ENCODE measurements at places on chromosomes 6 and 20.

- DNase-seq: peak; percentile 76
Observed at GRCh38 chr6:99393698-99394531, at the start of gene COQ3. Gene COQ3, minus strand, starts transcription at chr6:99394195. Its CDS starts 16 bp downstream, at chr6:99394179.

DNA sequence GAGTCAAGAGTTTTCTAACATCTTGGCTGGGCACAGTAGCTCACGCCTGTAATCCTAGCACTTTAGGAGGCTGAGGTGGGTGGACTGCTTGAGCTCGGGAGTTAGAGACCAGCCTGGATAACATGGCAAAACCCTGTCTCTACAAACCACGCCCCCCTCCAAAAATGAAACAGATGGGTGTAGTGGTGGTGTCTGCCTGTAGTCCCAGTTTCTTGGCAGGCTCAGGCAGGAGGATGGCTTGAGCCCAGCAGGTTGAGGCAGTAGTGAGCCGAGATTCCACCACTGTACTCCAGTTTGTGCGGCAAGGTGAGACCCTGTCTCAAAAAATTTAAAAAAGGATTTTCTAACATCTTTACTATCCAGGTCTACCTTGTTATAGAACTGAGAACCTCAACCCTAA lies 22.0 kb downstream of the FAM8A1 start:
- DNase-seq: no peak

DNA sequence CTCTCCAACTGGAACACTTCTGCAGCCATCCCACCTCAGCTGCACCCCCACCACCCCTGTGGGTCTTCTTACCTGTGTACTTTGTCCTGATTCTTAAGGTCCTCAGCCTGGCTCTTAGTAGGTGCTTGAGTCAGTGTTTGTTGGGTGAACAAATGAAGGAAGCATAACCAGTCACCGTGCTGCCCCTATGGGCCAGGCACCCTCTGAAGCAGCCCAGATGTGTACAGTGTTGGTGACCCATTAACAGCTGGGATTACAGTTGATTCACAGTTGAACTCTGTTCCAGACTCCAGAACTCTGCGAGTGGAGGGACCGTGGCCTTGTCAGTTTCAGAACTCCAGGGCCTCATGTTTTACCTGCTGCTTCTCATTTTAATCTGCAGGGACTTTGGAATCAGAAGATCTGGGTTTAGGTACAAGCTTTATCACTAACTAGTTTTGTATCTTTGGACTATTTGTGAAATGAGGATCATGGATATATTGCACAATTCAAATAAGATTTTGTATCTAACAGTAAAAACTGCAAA lies 203.8 kb downstream of the TMEM242 start:
- no peak for DNase-seq

GRCh38 chr6:131949909-131950766 lies 1.0 kb downstream of the CCN2 start:
- peak; percentile 39 for DNase-seq

DNA sequence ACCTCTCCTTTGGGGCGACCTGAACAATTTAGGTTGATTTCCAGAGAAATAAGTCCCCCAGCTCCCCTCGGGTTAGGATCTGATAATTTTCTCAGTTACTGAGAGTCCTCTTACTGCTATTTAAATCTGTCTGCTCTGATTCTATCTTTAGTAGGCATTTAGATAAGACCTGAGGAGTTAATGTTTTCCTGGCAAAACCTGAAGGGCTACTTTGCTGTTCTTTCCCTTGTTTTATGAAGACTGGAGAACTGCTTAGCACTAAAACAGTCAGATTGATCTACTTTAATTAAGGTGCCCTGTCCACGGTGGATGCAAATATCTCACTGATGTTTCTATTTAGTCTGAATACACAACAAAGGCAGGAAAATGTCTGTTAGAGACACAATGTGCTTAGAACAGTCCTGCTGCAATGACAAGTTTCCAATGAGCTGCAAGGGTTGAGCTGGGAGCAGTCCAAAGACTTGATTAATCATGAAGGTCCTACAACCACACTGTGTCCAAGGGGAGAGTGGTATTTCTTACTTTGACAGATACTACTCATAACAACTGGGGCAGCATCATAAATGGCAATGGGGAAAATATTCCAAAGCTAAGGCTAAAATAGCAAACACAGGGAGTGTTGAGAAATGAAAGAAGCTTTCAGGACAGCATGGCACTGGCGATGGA lies 15.7 kb downstream of the ADTRP start:
- no peak for DNase-seq

DNA sequence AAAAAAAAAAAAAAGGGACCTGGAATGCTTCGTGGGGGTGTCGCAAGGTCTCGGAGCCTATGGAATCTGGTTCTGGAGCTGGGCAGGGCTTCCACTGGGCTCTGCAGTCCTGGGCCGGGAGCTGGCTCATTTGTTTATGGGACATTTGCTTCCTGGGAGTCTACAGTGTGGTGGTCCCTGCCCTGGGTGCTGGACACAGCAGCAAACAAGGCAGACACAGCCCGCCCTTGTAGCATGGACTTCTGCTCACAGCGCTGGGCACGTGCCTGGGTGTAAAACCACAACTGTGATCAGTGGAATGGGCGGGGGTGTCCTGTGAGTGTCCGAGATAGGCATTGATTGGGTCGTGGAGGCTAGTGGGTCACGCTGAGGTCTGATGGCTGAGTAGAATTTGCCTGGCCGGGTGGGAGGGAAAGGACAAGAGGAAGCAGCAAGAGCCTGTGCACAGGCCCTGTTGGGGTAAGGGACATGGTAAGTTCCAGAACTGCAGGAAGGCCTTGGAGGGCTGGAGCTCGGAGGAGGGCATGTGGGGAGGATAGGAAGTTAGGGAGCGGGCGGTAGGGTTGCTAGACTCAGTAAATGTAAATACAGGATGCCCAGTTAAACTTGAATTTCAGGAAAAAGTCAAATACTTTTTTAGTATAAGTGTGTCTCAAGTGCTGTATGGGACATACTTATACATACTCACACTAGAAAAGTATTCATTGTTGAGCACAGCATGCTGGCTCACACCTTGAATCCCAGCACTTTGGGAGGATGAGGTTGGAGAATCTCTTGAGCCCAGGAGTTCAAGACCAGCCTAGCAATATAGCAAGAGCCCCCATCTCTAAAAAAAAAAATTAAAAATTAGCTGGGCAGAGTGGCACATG lies 61.3 kb upstream of the PMEPA1 start:
- DNase-seq: no peak

DNA sequence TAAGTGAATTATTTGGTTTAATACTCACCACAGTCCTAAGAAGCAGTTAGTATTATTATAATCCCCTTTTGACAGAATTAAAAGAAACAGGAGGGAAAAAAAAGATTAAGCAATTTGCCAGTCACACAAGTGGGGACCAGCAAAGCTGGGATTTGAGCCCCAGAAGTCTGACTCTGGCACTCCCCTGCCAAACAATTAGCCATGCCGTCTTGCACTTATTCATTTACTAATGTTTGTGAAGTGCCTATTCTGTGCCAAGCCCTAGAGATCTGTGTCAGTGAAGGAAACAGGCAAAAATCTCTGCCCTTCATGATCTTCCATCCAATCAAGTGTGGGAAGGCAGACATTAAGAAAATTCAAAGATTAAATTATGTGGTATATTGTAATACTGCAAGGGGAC lies 126.0 kb upstream of the TOP1 start:
- DNase-seq: no peak

- DNase-seq: no peak
Observed at GRCh38 chr6:11428895-11429294, 108.7 kb upstream of the TMEM170B start.

DNA sequence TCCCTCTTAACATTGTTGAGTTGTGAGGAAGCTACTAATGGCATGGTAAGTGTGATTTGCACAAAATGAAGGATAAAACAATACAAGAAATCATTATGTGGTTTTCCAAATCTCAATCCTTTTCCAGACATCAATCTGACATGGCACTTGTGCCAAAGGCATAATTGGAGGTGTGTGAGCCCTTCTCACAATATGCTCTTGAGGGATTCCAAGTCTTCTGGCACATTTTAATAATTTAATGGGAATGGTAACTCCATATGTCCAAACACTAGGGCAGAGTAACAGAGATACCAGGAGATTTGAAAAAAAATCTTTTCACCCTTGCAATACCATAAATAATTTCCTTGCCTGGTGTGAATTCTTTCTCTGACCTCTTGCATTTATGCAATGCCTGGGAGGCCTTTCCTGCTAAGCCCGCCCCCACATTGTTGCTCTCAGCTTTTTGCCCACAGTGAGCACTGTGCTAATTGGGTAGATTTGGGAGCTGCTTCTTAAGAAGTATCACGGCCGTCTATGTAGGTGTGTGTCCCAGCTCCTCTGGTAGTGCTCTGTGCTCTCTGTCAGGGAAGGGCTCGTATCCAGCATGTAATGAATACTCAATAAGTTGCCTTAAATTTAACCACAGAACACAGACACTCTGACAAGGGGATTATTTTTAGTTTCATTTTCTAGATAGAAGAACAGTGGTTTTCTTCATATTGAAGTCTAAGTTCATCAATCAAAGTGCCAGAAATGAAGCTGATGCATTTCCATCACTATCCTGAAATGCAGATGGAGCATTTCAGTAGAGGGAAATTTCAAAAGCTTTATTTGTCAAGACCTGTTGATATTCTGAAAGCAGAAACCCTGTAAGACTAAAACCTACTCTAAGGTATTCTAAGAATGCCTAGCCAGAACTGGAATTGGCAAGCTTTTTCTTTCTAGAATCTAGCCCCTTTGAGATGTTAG lies 54.4 kb upstream of the CEP85L start:
- peak; percentile 28 for DNase-seq

DNA sequence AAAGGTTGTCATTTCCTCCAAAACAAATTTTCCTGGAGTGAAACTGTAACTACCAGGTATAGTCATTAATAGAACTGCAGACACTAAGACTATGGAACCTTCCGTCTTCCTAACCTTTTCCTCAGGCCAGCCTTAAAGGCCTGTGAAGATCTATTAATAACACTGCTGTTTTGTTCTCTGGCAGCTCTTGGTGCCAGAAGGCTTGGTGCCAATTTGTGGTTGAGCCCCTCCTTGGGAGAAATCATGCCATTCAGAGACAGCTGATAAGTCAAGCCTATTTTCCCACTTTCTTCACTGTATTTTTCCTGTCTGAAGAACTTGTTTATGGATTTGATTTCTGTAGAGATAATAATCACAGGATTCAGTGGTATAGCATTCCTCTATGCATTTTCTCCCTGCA lies 64.8 kb downstream of the HCRTR2 start:
- no peak for DNase-seq

- peak; percentile 62 for DNase-seq
Observed at GRCh38 chr20:62739581-62740285, 31.1 kb downstream of the NTSR1 start.

Data from activated naive CD4-positive, alpha-beta T cell treated with anti-CD3 and anti-CD28 coated beads, Interleukin-2, amount 10 ng/mL, durations not matched to agents 7 days and 5 days (primary cell).